IPS DF 6.9 (cell line): ENCODE measurements at places on chromosomes 2 and 18.

DNA sequence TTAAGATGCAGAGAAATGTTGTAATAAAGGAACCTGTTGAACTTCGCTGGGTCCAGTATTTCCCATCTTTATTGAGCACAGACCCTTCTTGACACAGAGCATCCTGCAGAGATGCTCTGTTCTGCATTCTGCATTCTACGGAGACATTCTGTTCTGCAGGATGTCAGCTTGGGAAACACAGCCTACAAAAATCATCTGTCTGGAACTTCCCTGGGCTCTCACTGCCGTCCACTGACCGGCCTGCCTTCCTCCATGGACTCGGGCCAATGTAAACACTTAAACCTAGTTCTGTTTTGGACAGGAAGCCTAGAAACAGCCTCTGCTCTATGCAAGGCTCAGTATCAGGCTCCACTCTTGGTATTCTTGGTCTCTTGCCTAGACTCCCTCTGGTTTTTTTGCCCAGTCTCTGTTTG is 90.0 kb upstream of the PPP1CB start:
- DNase-seq = no peak

DNA sequence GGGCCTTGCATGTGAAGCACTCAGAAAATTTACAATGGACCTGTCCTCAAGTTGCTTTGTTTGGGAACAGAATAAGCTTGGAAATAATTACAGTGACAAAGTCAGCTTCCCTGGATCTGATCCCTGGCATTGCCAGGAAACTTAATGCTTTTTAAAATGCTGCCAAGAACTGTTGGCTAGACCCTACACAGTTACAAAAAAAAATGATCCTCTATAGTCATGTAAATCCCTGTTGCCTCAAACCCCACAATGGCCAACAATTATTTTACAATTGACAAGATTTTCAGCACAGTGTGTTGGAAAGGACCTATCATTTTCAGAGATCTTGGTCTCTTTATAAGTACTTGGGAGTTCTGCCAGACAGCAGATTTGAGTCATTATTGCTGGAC is 470.4 kb upstream of the ACVR2A start:
- no peak for DNase-seq

DNA sequence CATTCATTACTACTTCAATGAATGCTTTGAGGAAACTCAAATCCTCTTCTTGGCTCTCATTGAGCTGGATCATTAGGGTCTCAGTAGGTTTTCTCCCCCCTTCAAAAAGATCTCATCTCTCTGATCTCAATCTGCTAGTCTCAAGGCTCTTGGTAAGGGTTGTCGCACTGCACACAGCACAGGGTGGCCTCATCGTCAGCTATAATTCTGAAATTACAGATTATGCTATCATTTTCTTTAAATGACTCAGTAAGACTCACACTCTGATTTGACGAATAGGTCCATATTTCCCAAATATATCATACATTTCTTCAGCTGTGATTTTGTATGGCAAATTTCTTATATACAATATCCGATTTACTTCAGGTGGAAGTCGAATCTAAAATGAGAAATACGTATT is 2.3 kb downstream of the SF3B6 start:
- no peak for DNase-seq

DNA sequence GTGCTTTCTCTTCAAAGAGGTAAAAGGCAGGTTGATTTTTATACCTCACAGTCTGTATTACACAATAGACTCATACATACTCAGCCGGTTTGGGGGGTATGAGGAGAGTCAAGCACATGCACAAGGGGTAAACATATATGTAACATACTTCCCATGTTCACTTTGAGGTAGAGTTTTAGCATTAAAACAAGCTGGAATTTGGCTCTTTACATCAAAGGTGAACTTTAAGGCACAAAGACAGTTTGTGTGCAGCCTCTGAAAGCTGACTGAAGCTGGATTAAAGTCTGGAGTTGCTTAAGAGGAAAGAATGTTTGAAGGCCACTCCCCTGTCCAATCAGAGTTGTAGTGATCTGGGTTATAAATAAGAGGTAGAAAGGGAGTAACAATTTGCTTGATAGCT is 282.0 kb downstream of the DPP10 start:
- DNase-seq = no peak

DNA sequence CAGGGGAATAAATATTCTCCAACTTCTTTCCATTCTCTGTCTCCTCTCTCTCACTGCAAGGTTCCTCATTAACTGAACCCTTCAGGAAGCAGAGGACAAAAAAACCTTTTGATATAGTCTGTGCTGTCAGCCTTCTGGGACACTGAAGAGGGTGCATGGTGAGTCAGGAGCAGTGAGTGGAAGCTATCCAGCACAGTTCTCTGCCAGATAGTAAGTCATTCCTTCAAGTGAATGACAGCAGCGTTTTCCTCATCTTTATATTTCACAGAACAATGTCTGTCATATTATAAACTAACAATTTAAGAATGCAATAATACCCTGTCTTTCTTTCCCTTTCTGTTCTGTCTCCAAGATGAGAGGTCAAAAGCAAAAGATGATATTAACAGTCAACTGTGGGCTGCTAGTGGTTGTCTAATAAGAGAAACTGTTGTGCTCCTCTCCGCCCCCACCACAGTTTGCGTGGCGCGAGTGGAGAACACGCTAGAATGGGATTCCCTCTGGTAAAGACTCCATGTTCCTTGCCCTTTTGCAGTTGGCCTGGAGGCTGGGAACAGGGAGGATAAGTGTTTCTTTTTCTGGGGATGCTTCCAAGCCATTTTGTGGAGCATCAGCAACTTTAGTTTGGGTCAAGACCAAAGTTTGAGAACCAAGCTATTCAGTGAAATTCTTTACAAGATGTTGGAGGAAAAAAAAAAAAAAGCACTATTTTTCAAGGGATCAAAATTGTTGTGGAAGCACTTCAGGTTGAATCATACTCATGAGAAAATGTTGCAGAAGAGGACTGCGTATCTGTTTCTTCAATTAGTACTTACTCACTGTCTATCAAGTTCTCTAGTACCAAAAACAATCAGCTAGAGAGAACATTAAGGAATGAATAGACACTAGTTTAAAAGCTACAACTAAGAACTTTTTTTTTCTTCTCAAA is 430.2 kb downstream of the SETBP1 start:
- DNase-seq = no peak

GRCh38 chr18:63773551-63773950 is 1.7 kb upstream of the SERPINB7 start:
- DNase-seq = no peak

DNA sequence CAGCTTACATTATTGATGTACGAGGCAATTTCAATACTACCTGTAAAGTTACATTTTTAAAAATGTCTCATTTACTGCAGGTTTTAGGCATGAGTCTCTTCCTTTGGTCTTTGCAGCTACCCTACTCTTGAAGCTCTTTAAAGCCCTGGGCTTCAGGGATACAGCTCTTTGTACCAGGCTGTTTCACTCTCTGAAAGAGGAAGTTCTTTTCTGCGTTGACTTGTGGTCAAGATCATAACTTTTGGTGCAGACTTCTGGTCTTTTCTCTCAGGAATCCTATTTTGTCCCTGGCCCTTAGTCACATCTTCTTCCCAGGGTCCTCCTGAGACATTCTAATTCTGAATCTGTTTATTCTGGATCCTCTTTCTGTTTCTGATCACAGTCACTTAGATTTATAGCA is 16.6 kb upstream of the HRH4 start:
- no peak for DNase-seq

GRCh38 chr2:211875488-211875887 is 663.1 kb downstream of the ERBB4 start:
- DNase-seq = no peak

- DNase-seq = no peak
These were observed 2.2 kb downstream of the MYT1L start for GRCh38 chr2:2328848-2329247.

GRCh38 chr2:213806125-213806726 is 522.0 kb downstream of the SPAG16 start:
- no peak for DNase-seq

GRCh38 chr2:13067508-13067907 is 350.8 kb downstream of the TRIB2 start:
- DNase-seq = no peak

GRCh38 chr2:20615466-20616241 is 35.2 kb downstream of the HS1BP3 start:
- DNase-seq = no peak

- DNase-seq = no peak
These were observed 1104.0 kb upstream of the PIK3C3 start for GRCh38 chr18:40851014-40851429.

GRCh38 chr2:202375033-202375608 is 1.0 kb upstream of the BMPR2 start:
- no peak for DNase-seq

DNA sequence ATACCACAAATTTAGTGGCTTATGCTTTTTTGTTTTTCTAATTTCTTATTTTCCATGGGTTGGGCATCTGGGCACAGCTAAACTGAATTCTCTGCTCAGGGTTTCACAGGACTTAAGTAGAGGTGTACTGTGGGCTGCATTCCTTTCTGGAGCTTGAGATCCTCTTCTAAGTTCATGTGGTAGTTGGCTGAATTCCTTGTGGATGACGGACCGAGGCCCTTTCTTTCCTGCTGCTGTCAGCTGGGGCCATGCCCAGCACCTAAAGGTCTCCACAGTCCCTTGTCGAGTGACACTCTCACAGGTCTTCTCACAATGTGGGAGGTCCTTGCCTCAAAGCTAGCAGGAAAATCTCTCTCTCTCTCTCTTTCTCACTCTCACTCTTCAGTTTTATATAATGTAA is 433.5 kb upstream of the LRATD1 start:
- no peak for DNase-seq

GRCh38 chr2:61733563-61733962 is 120.3 kb downstream of the FAM161A start:
- no peak for DNase-seq

DNA sequence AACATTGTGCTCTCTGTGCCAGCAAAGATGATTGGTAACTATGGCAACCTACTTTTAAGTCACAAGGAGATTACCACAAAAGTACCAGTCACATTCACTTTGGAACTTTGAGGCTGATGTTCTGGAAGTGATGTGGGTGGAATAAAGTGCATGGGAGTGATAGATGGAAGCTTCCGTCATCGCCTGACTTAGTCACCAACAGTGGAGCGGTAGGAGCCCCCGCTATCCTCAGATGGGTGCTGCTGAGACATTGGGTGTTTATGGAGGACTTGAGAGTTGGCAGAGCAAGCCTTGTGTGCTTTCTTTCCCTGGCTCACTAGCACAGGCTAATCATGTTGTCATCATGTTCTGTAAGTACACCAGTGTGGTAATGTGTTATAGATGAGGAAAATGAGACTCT is 4.6 kb downstream of the PPP1R7 start:
- no peak for DNase-seq

GRCh38 chr2:102502576-102502975 is 29.6 kb downstream of the SLC9A4 start:
- DNase-seq = no peak

GRCh38 chr2:7904319-7904718 is 777.5 kb upstream of the ID2 start:
- DNase-seq = no peak

DNA sequence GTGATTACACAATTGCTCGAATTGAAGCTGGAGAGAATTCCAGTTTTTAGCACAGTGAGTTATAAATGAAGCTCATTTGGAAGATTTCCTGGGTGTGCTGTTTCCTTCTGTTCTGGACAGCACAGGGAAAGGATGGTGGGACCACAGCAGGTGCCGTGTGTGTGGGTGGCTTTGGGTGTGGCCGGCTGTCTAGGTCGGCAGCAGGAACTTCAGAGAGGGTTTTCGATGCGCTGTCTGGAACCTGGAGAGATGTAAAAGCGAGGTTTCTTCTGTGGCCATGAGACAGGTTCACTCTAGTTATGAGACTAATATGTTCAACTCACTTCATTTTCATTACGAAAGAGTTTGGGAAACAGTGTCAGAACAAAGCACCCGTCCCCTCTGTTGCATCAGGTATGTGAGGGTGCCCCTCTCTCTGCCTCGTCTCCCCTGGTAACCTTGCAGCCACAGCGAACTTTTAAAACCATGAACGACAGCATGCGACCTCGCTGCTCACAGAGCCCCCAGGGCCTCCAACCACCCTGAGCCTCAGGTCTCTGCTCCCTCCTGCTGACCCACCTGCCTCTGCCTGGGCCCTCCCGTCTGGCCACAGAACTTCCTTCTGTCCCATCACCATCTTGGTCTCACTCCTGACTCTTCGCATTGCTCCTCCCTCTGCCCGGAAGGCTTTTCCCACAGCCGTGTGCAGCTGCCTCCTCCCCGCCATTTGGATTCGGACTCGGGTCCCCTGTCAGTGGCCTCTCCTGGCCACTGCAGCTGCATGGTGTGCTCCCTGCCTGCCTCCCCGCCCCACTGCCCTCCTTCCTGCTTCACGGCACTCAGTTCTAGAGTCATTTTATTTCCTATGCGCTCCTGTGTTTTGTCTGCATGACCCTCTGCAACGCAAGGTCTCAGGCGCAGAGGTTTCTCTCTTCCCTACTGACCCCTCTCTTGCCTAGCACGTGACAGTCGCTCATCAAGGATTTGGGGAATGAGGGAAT is 151.2 kb downstream of the NDUFA10 start:
- DNase-seq = no peak

DNA sequence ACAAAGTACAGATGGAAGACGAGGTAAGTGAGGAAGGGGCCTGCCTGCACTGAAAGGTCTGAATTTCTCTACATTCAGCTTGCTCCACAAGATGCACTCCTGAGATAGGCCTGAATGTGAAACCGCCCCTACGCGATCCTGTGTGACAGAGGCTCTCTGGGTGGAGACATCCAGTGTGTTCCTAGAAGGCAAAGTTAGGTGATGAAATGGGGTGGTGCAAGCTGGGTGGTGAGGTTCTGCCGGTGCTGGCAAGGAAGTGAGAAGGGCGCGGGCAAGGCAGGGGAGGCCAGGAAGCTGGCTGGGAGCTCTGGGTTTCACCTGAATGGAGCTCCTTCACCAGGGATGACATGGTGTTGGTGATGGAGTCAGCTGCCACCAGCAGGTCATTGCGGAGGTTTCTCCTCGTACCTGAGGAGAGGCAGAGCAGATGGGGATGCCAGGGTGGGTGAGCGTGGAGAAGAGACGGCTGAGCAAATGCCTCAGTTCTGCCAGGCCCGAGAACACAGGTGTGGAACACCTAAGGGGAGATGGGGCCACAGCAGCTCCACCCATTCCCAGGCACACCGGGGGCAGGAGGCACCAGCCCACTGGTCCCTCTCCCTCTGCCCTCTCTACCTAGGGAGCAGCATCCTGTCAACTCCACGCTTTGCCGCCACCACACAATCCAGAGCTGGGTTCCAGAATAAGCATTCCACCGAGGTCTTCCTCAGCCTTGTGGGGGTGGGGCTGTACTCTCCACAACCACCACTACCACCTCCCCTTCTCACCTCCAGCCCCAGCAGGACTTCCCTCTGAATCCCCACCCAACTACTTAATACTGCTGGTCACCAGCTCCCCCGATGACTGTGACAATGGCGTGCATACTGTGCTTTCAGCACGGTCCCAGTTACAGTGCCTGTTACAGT is 45.5 kb upstream of the DNMT3A start:
- DNase-seq = no peak

DNA sequence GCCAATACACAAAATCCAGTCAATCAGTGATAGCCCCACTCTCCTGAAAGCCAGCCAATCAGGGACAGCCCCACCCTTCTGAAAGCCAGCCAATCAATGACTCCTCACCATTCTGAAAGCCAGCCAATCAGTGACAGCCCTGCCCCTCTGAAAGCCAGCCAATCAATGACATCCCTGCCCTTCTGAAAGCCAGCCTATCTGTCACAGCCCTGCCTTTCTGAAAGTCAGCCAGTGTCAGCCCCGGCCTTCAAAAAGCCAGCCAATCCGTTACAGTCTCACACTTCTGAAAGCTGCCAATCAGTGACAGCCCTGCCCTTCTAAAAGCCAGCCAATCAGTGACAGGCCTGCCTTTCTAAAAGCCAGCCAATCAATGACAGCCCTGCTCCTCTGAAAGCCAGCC is 95.9 kb upstream of the HDAC4 start:
- DNase-seq = no peak

GRCh38 chr2:197556456-197556855 is 40.6 kb downstream of the MOB4 start:
- no peak for DNase-seq

GRCh38 chr2:54872780-54873179 is 149.3 kb downstream of the EML6 start:
- DNase-seq = no peak
